ENCODE measurements at places on chromosomes 12 and 14. TPM values are rescaled to one million over a fixed set of nuclear protein-coding genes. Genes with fewer than 3 reads are reported as not detected.

- no peak for DNase-seq
These were observed 32.8 kb downstream of the NRXN3 start for GRCh38 chr14:78202976-78203375.

The RPS6KA5 gene
- 3.8 TPM for total RNA-seq

The AGAP2 gene
- total RNA-seq: 6.1 TPM

- DNase-seq: no peak
These were observed 64.2 kb downstream of the LLPH start for GRCh38 chr12:66066137-66066928.

- no peak for DNase-seq
These were observed 124.4 kb downstream of the ADCK1 start for GRCh38 chr14:77924141-77924948.

- peak; percentile 41 for DNase-seq
These were observed 70.5 kb downstream of the LGMN start for GRCh38 chr14:92677955-92678354.

GRCh38 chr12:112153893-112154219, 28.5 kb downstream of the TRAFD1 start:
- no peak for DNase-seq

DNA sequence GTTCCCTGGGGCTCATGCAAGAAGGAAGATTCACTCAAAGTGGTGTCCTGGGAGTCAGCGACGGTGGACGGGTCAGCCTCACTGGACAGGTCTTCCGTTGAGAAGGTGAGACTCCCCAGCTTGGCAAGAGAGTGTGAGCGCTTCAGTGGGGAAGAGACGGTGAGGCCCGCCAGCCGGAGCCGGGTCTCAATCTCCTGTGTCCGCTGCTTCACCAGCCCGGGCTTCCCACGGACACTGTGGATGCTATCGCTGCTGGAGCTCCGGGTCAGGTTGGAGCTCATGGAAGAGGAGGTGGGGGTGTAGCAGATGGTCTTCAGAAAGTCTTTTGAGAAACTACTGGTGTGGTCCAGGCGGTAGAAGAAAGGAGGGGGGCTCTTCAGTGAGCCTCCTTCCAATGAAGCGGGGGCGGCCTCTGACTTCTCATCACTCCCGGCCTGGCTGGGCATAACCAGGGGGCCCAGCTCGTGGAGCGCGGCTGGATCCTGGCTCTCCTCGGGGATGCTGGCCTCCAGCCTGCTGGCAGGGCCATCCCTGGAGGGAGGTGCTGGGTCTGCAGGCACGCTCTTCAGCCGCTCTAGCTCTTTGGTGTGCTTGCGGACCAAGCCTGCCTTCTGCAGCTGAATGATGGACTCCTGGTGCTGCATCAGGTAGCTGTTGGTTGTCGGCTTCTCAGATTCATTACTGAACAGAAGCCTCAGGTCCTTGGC, 56.9 kb upstream of the CORO1C start:
- no peak for DNase-seq

The CRIP1 gene
- 68.2 TPM for total RNA-seq

The ANAPC5 gene
- 53.4 TPM for total RNA-seq

GRCh38 chr14:92109490-92109889, 3.1 kb upstream of the ATXN3 start:
- no peak for DNase-seq

DNA sequence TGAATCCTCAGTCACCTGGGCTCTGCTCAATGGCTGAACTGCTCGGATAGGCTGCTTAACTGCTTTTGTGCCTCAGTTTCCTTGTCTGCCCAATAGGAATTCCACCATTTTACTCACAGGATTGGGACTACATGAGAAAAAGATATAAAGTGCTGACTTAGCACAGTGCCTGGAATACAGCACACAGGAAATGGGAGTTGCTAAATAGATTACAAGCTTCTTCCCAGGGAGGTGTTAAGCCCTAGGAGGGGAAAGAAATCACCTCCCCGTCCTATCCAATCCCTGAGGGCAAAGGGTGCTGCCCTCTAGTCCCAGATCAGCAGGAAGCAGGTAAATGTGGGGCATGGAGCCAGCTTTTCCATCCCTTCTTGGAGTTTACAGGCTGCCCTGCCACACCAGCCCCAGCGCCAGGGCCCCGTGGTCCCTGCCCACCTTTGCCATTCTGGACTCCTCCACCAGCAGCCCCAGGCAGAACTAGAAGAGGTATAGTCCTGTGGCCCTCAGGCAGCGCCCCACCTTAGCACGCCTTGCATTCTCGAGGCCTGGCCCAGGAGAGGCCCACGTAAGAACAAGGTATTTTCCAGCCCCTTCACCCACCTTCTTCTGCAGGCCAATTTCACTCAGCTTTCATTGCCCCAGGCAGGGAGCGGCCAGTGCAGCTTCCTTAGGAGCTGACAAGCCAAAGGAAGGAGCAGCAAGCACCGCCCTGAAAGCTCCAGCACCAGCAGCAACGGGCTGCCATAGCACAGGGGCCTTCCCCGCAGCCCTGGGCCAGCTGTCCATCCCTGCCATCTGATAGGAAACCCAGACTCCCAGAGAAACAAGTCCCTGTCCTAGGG, 28.8 kb upstream of the RPLP0 start:
- no peak for DNase-seq

The MAGOHB gene
- 11.7 TPM for total RNA-seq

DNA sequence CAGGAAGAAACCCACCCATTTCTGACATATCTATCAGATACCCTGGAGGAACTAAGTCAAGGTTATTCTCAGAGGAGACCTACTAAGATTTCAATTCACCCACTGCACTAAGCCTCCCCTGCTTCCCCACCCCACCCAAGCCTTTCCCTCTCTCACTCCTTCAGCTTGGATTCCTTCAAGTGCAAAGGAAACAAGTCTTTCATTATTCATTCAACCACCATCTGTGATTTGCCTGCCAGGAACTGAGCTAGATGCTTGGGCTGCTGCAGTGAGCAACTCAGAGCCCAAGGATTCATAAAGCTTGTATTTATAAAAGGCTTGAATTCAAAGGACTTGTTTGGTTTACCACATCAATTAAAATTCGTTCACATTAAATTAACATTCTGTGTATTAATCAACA, 161.3 kb downstream of the GXYLT1 start:
- no peak for DNase-seq

The KCNA5 gene
- 3.2 TPM for total RNA-seq

- DNase-seq: peak; percentile 93
These were observed 74.3 kb downstream of the RFLNA start for GRCh38 chr12:124369055-124369826.

DNA sequence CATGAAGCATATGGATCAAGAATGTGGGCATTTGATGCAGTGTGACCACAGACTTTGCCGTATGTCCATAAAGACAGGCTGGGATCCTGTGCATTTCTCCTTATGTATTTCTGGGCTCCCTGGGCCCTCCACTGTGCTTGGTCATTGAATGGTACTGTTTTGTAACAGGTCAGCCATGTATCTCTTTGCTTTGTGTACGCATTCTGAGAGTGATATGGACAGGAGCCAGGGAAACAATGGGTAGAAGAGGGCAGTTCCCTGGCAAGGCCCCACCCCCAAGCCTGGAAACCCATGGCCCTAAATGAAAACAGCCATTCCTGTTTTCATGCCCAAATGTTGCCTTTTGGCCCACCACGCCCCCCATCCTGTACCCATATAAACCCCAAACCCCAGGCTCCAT, 15.2 kb upstream of the FBXO34 start:
- DNase-seq: no peak

The ITGA5 gene
- total RNA-seq: 48.2 TPM

The FOXA1 gene
- not detected for total RNA-seq

- no peak for DNase-seq
These were observed 13.1 kb downstream of the MAP3K12 start for GRCh38 chr12:53485955-53486735.

- DNase-seq: no peak
These were observed 227.9 kb downstream of the KTN1 start for GRCh38 chr14:55807881-55808379.

DNA sequence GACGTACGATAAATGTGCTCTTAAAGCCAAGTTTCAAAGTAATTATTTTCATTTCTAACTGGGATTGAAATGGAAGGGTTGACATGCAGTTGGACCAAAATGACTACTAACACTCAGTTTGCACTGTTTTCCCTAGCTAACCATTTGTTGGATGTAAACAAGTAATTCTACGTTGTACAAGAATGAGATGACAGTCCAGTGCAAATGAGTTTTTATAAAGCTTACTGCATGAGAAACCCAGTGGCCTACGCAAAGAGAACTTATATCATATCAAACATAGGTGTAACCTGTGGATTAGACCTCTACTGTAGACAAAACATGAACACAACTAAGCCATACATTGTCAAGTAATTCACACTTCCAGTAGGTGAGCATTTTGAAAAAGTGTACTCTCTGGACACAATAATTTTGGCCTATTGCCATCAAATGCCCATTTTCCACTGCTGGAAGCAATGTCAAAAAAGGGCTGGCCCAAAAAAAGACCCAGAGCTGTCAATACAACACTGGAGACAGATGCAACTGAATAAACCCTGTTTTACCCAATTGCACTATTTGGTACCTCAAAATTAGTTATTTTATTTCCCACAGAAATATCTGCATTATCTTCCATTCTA, 12.8 kb downstream of the SLC38A2 start:
- no peak for DNase-seq

GRCh38 chr12:57096748-57097553, 8.0 kb downstream of the NAB2 start:
- peak; percentile 67 for DNase-seq

DNA sequence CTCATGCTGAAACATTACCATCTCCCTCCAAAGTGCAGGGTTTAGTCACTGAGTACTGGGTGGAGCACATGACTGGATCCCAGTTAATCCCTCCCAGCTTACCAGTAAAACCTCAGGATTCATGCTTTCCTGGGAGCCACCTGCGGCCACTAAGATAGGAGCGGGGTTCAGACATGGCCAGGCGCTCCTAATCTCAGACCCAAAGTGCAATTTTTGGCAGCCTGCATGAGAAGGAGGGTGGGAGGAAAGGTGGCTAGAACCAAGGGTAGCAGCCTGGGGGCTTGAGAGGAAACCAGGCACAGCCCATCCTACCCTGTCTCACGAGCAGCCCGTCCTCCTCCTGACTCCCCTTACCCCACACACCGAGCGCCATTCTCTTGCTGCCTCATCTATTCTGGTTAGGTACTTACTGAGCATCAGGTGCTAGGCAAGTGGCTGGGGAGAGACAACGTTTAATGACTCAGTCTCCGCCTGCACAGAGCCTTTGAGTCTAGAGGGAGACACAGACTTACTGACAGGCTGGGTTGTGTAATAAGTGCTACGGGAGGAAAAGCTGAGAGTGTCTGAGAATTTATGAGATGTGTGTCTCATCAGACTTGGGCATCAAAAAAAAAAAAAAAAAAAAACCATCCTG, 9.9 kb downstream of the GPRC5A start:
- DNase-seq: no peak

GRCh38 chr12:452667-453210, 7.0 kb upstream of the B4GALNT3 start:
- no peak for DNase-seq

DNA sequence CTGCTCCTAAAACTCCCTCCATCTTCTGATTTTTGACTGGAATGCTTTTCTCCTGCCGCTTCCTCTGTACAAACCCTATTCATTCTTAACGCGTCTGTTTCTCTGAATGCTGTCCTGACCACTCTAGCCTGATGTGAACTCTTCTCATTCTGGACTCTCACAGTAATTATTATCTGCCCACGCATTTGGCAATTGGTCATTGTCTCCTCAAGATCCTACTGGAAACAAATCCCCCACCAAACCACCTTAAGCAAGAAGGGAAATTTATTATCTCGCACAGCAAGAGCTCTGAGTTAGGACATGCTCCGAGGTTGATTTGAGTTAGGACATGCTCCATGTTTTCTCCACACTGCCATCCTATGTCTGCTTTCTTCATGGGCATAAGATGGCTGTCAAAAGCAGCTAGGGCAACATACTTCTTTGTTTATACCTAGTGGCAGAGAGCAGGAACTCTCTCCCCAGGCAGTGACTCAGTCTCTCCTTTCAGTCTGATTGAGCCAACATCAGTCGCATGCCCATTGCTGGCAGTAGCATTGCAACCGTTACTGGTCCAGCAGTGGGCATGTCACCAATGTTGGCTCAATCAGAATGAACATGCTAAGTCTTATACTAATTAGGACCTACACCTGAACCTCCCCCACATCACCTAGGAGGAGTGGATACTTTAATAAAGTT, 102.2 kb downstream of the SSPN start:
- no peak for DNase-seq

GRCh38 chr14:32478050-32478449, 149.0 kb downstream of the AKAP6 start:
- no peak for DNase-seq

DNA sequence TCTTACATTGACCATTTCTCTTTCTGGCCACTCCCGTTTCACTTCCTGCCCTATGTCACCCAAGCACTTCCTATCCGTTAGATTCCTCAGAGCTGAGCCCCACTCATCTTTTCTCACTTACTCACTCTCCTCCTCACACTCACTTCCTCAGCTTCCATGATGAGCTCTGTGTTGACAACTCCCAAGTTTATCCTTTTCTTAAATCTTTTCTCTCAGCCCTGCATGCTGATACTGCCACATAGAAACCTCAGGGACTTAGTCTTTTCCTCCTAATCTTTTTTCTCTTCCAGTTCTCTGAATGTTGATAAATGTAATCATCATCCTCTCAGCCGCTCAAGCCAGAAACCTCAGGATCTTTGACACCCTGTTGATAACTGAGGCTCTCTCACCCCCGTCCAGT, 99.6 kb downstream of the ANO6 start:
- DNase-seq: no peak

DNA sequence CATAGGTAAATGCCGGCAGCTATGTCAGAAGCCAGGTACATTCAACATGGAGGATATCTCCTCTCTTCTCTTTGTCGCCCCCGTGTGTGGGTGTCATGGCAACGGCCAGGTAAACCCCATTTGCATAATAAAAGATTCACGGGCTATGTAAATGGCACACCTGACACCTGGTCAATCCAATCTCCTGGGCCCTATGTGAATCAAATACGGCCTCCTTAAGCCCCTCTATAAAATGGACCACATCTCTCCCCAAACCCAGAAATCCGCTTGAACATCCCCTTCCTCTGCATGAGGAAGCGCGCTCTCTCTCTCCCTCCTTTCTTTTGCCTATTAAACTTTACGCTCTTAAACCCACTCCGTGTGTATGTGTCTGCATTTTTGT, 363.7 kb downstream of the SOX5 start:
- no peak for DNase-seq

DNA sequence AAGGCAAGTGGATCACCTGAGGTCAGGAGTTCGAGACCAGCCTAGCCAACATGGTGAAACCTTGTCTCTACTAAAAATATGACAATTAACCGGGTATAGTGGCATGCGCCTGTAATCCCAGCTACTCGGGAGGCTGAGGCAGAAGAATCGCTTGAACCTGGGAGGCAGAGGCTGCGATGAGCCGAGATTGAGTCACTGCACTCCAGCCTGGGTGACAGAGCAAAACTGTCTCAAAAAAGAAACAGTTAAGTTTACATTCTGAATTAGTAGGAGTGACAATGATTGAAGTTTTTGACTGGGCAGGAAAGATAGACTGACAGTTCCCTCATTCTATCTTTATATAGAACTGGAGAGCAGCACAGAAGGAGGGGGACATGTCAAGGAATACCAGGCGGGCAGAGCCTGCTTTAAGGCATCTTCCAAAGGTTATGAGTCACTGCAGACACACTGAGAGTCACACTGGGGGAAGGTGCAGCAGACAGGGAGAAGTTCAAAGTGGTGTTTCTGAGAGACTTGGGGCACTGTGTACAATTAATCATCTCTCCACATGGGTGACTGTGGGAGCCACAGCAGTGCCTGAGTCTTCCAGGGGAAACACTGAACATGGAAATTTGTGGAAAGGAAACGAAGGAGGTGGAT, 42.8 kb upstream of the RNASE3 start:
- no peak for DNase-seq

- DNase-seq: no peak
These were observed 9.8 kb upstream of the EXD2 start for GRCh38 chr14:69181491-69181890.
